ENCODE measurements at places on chromosomes 13 and 19.
A peak's percentile ranks its signal among the peaks of the same experiment; 100 is the strongest.

GRCh38 chr19:48689449-48689848 lies 6.3 kb upstream of the FUT2 start:
- DNase-seq, result no peak

GRCh38 chr13:89380101-89380500 lies 1708.9 kb downstream of the SLITRK5 start:
- no peak for DNase-seq

- DNase-seq, result no peak
Measured at GRCh38 chr19:35517342-35517741, 3.9 kb upstream of the DMKN start.

DNA sequence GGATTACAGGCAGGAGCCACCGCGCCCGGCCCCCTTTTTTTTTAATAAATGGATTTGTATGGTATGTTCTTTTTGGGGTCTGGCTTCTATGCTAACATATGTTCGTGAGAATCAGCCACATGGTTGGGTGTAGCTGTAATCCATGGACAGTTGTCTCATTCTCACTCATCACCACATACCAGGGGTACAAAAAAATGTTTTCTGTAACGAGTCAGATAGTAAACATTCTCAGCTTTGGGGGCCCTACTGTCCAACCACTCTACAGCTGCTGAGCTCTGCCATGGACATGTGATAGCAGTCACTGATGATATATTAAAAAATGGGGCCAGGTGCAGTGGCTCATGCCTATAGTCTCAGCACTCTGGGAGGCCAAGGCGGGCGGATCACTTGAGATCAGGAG lies 5.1 kb upstream of the RETN start:
- DNase-seq, result no peak

DNA sequence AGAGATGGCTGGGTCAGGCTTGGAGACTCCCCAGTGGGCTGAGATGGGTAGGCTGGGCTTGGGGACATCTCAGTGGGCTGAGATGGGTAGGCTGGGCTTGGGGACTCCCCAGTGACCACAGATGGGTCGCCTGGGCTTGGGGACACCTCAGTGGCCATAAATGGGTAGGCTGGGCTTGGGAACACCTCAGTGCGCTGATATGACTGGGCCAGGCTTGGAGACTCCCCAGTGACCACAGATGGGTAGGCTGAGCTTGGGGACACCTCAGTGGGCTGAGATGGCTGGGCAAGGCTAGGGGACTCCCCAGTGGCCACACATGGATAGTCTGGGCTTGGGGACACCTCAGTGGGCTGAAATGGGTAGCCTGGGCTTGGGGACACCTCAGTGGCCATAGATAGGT lies 12.8 kb downstream of the IQCN start:
- no peak for DNase-seq

DNA sequence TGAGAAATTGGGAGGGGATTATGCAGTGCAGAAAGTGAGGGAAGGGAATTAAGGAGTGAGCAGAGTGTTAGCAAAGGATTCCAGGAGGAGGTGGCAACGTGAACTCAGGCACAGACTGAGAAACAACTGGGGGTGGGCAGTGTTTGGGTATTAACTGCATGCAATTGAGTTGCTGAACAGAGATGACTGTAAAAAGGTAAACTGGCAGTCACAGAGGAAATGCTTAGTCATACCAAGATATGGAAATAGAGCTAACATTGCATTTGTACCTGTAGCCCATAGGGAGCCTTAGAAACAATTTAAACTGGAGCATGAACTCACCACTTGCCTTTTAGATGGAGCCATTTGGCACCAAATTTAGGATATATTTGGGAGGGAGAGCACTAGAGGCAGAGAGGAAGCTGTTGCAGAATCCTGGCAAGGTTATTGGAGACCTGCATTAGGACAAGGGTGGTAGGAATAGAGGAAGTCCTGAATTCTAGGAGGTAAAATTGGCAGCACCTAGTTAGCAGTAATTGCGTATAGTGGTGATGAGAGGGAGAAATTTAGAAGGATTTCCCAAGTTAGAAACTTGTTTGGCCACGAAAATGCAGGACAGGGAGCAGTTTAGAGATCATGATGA lies 100.6 kb upstream of the FRY start:
- DNase-seq, result no peak

DNA sequence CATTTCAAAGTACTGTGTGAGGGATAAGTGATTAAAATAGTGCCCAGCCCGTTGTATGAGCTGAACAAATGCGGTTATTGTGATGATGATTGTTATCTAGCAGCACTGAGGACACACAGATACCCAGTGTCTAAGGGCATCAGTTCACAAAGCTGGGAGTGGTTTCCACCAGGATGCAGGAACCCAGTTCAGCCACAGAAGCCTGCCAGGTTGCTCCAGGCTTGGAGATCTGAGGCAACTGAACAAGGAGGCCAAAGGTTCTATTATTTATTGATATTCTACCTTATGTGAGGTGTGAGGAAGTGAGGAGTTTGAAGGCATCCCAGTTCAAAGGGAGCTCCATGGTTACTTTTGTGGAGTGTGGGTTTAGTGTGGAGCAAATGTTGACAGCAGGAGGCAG lies 13.2 kb downstream of the DIAPH3 start:
- no peak for DNase-seq

GRCh38 chr19:18735752-18736151 lies 52.3 kb downstream of the CRTC1 start:
- DNase-seq, result no peak

DNA sequence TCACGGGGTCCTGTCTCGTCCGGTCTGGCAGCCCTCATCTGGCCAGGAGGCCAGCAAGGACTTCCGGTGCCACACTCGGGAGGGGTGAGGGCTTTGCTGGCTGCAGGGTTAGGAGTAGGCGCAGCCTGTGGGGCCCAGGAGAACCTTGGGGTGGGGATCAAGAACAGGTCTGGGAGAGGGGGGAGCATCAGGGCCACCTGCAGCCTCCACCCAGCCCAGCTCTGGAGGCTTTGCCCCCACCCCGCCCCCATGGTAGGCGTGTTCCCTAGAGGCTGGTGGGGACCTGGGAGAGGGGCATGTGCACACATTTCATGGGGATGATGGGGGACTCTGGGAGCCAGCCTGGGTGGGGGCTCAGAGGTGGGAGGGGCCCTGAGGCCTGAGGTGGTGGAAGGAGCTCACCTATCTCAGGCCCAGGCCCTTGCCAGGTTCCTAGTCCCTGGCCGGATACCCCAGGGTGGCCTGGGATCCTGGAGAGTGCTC lies 23.3 kb downstream of the WTIP start:
- DNase-seq, result no peak

DNA sequence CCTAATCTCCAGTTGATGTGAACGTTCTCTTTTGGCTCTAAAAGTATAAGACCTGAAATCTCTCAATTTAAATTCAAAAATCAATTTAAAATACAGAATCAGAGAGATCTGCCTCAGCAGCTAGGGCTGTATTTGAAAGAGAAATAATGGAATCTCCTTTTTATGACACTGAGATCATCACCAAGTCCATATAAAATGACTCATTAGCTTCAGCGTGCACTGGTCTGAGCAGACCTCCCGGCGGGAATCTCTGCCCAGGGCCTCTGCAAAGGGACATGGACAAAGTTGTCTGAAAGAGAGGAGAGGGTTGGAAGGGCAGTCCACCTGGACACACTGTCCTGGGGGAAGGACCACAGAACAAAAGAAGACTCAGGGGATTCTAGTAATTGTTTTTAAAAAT lies 855.6 kb downstream of the EFNB2 start:
- DNase-seq, result no peak

DNA sequence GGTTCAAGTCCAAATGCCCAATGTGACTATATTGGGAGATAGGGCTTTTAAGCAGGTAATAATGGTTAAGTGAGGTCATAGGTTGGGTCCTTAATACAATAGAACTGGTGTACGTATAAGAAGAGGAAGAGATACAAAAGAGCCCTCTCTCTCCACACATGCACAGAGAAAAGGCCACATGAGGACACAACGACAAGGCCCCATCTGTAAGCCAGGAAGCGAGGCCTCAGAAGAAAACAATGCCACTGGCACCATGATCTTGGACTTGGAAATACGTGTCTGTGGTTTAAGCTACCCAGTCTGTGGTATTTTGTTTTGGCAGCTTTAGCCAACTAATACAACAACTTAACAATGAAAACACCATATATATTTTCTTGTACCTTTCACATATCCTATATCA lies 23.4 kb upstream of the RFC3 start:
- peak; percentile 71 for DNase-seq

DNA sequence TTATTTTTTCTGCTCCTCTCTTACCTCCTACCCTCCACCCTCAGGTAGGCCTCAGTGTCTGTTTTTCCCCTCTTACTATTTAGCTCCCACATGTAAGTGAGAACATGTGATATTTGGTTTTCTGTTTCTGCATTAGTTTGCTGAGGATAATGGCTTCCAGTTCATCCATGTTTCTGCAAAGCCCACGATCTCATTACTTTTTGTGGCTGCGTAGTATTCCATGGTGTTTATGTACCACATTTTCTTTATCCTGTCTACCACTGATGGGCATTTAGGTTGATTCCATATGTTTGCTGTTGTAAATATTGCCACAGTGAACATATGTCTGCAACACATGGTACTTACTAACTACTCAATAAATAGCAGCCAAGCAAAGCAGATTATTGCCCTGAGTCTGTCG lies 56.8 kb downstream of the DNAJC15 start:
- no peak for DNase-seq

- DNase-seq, result no peak
Measured at GRCh38 chr13:75486146-75487062, 4.4 kb upstream of the TBC1D4 start.

GRCh38 chr13:78372581-78372980 lies 230.8 kb downstream of the POU4F1 start:
- no peak for DNase-seq

- DNase-seq, result no peak
Measured at GRCh38 chr13:106132216-106132615, 403.2 kb downstream of the EFNB2 start.

DNA sequence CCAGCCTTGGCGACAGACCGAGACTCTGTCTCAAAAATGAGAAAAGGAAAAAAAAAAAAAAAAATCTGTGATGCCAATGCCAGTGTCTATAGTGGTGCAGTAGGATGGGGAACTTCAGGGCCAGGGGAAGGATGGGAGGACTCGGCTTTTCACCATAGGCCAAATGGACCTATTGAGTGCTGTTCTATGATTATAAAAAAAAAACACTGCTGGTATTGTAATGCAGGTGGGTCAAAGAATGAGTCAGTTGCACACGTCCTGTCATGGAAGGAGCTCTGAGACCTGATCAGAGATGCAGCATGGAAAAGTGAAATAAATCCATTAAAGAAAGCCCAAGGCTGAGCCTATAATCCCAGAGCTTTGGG lies 7.0 kb downstream of the DNAJB1 start:
- no peak for DNase-seq

- DNase-seq, result no peak
Measured at GRCh38 chr19:7460562-7460966, 28.3 kb downstream of the PEX11G start.

DNA sequence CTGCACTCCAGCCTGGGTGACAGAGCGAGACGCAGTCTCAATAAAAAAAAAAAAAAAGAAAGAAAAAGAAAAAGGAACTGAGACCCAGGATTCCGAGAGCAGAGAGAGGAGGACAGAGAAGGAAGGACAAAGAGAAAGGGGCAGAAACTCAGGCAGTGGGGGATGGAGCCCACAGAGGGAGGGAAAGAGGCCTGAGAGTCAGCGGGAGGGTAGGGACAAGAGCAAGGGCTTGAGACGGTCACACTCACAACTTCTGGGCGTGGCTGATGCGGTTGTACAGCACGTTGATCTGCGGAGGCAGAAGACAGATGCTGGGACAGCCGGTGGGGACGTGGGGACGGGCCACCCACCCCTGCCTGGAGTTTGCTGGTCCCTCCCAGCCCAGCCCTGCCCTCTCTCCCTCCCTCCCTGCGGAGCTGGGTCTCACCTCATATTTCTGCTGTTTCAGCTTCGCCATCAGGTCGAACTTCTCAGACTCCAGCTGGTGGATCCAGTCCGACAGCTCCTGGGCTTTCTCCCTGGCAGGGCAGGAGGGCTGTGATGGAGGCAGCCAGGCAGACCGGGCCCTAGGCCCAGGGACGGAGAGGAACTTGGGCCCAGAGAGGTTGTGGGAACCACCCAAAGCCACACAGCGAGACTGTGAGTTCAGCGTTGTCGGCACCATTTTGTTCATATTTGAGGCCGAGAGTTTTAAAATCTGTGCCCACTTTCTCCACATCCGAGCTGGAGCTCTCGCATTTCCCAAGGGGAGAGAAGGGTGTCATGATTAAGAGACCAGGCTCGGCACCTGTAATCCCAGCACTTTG lies 15.2 kb downstream of the TNNT1 start:
- no peak for DNase-seq

GRCh38 chr13:29901710-29902631 lies 51.6 kb upstream of the UBL3 start:
- peak; percentile 74 for DNase-seq

All from fibroblast of gingiva (primary cell).